ENCODE measurements at places on chromosomes 11 and 22.

DNA sequence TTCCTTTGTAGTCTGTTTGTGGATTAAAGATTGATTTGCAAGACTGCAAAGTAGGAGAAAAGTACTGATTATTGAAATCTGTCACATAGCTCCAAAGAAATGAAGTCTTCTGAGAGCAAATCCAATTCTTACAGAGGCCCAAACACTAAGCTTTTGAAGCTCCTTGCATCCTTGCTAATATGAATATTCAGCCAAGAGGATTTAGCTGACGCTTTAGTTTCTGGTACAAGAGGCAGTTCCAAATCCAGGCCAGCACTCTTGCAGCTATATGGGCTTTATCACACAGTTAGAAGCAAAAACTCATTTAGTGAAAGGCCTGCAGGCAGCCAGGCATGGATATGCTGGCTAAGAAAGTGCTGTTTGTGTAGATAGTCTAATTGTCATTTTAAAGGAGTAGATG lies 12.7 kb downstream of the PAAF1 start:
- DNase-seq = no peak

DNA sequence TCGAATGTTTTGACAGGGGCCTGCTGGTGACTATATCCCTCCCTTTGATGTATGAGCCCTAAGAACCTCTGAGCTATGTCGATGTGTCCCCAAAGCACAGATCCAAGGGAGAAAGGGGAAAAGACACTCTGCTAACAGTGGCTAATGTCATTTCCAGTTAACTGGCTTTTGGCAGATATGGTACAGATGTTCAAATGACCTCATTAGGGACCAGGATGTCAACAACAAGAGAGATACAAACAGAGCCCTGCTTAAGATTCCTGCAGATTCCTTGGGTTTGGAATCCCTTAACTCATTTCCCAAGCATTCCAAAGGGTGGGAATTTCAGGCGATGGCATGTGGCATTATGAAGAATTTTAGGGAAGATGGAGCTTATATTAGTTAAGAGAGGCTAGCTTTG lies 517.3 kb downstream of the SOX6 start:
- DNase-seq = no peak

GRCh38 chr11:120708511-120709183 lies 197.1 kb downstream of the GRIK4 start:
- no peak for DNase-seq

DNA sequence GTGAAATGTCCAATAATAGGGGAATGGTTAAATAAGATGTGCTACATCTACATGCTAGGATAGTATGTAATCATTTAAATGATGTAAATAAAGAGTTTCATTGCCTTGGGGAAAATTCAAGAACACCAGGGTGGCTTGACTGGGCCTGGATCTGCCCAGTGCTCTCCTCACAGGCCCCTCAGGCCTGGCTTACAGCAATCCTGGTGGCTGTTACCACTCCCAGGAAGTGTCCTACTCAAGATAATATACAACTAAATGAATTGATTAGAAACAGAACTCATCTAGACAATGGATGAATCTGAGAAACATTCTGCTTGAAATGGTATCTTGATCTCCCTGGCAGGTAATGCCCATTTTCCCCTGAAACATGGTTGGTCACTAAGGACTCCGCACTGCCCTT lies 30.8 kb downstream of the MAP6 start:
- DNase-seq = no peak

DNA sequence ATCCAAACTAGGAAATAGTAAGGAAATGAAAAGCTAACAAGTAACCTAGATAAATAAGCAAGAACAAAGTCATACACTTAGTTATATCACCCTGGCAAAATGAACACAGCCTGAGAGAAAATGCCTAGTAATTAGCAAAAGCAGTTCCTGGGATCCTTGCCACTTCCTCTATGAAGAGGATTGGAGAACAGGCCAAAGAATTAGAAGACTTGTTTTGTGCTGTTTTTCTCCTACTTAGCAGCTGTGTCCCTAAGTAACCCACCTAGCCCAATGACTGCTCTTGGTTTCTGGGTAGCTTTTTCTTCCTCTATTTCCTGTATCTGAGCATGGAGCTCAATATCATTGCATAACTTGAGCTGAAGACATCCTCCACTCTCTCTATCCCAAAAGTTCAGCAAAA lies 713.9 kb downstream of the ETS1 start:
- no peak for DNase-seq

- DNase-seq = no peak
Observed at GRCh38 chr11:72348250-72348649, 86.1 kb downstream of the CLPB start.

GRCh38 chr11:57458060-57458409 lies 2.3 kb upstream of the RTN4RL2 start:
- no peak for DNase-seq

DNA sequence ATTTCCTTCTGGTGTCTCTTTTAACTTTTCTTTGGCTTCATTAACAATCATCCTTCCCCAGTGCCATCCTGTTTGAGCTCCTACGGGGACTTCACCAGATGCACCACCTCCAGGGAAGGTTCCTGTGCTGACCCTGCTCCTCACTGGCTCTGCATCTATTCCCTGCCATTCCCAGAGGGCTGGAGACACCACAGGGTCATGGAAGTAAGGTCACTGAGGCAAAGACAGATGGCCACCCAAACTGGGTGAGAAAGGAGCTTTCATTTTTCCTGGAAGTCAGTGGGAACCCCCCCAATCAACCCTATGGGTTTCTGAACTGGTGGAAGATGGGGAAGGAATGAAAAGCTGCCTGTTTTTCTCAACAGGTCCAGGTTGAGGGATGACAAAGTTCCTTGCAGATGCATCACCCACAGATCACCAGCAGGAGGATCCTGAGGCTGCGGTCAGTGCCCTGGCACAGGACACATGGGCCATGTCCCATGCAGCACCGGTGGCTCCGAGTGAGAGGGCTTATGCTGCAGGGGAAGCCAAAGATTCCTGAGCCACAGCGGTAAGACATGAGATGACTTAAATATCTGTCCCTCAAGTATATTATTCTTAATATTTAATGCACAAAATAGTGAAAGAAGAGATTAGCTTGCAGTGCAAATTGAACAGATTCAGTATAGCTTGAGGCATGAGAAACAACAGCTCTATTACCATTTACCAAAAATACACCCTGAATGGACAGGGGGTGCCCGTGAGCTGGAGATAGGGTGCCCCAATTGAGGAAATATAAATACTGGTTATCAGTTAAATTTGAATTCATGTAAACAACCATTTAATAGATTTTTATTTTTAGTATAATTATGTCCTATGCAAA lies 73.0 kb upstream of the VPREB1 start:
- DNase-seq = no peak

- DNase-seq = no peak
Observed at GRCh38 chr11:17612221-17613188, 65.4 kb downstream of the OTOG start.

GRCh38 chr11:71145988-71146824 lies 106.2 kb downstream of the SHANK2 start:
- no peak for DNase-seq

GRCh38 chr11:61331651-61332050 lies 1.3 kb downstream of the DDB1 start:
- no peak for DNase-seq

GRCh38 chr11:5992150-5992549 lies 5.4 kb upstream of the OR52L1 start:
- no peak for DNase-seq
